Hematopoietic multipotent progenitor cell (in vitro differentiated cells): ENCODE measurements at places on chromosomes 5 and 9.

DNA sequence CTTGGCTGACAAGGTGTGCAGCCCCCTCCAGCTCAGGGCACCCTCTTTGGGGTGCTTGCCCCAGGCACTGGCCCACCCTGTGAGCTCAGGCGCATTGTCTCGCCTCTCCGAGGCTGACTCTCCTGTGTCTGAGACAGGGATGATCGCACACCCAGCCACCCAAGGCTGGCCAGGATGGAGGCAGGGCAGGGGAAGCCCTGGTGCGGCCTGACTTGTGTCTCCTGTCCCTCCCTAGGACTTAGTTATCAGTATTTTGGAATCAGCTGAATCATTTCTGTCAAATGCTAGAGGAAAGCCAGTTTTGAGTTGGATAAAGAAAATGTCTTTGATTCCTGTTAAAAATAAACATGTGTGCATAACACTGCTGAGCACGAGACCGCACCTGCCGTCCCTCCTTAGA lies 2.5 kb upstream of the DBH start:
- no peak for DNase-seq

- peak; percentile 41 for DNase-seq
Measured at GRCh38 chr9:5684101-5684500, 55.2 kb downstream of the RIC1 start.

- DNase-seq, result no peak
Measured at GRCh38 chr9:70672161-70672649, 257.7 kb upstream of the KLF9 start.

GRCh38 chr5:109378095-109378494 lies 31.7 kb downstream of the PJA2 start:
- DNase-seq, result no peak

DNA sequence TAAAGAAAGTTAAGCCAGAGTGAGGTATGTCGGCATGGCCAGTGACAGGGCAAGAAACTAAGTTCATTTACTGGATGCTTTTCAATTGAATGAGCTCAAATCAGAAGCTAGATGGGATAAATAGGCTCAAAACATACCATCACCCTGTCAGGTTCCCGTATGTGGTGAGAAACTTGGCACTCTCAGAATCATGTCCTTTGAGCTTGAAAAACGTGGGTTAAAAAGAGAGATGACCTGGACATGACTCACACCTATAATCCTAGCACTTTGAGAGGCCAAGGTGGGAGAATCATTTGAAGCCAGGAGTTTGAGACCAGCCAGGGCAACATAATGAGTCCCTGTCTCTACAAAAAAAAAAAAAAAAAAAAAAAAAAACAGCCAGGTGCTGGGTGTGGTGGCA lies 121.7 kb upstream of the RGMB start:
- DNase-seq, result no peak

DNA sequence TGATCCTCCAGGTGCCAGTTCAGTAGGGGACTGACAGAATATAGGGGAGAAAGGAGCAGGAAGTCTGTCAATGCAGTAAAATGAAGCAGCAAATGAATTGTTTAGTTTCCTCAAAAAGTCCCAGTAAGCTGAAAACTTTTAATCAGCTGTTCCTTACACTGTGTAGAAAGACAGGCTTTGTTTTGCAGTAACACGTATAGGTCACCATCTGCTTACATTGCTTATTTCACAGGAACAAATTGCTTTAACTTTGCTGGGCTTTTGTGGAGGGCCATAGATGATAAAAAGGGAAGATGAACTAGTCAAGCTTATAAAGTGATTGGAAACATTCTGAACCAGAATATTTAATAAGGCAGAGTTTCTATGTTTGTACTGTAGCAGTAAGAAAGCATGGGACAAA lies 331.3 kb upstream of the RFX3 start:
- no peak for DNase-seq

DNA sequence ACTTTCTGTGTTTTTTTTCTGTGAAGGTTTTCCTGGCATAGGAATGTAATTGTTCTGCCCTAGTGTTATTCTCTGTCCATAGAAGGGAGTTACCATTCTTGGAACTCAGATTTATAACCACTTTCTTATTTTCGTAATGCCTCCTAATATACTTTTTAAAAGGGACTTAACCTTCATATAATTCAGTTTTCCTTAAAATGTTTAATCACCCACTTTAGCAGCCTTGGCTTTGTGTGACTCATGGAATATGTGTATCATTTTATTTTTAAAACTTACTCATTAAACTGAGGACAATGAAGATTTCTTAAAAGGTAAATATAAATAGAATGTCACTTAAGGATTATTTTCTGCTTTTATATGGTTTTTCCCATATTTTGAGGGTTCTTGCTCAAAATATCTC lies 50.0 kb downstream of the RAI14 start:
- DNase-seq, result no peak
